ENCODE measurements at places on chromosomes 6 and 20.

GRCh38 chr6:11514672-11515071 is 22.9 kb upstream of the TMEM170B start:
- DNase-seq: no peak

DNA sequence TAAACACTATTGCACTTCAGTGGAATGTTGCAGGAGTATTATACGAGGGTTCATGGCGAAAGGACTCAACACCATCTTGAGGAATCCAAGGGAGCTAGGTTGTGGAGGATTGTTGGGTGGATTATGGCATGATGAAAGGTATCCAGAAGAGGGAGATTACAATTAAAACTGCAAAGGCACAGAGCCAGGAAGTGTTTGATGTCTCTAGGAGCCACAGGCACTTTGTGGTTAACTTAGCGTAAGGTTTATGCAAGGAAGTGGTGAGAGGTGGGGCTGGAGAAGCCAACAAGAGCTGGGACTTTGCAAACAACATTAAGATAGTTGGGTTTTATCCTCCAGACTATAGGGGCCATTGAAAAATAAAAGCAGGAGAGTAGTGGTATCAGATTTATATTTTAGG is 86.6 kb upstream of the TPD52L1 start:
- no peak for DNase-seq

- DNase-seq: no peak
Observed at GRCh38 chr20:53949319-53949839, 121.0 kb downstream of the BCAS1 start.

DNA sequence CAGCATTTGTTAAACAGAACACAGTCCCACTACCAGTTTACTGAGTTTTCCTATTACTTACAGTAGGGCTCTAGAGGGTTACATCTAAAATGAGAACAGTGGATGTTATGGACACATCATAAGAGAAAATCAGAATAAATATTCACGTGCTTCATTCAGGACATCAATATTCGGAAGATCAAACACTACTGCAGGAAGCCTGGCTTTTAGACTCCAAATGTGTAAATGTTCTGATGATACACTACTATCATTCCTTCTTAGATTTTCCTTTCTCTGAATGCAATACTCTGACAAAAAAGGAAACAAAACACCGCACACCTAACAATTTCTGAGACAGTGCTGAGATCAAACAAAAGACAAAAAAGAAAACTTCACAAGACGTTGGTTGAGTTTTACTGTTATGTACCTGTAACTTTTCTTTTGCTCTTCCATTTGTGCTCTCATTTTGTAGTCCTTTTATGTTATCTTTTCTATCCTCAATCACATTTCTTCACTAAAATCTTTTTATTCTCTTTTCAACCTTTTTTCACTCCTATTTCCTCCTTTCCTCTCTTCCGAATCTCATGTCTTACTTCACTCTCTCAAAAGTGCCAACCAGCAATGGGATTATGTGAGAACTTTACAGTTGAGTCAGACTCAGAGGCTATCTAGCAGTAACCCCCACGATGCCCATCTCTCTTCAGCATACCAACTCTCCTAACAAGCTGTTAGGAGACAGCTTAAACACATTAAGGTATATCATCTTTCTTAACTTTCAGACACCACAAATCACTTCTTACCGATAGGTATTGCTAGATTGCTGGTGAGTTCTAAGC is 1.7 kb downstream of the FAM184A start:
- DNase-seq: no peak

- peak; percentile 64 for DNase-seq
Observed at GRCh38 chr6:119350202-119350951, 816 bp upstream of the MAN1A1 start.

GRCh38 chr20:50163570-50164317 is 10.2 kb upstream of the PEDS1 start:
- DNase-seq: no peak

DNA sequence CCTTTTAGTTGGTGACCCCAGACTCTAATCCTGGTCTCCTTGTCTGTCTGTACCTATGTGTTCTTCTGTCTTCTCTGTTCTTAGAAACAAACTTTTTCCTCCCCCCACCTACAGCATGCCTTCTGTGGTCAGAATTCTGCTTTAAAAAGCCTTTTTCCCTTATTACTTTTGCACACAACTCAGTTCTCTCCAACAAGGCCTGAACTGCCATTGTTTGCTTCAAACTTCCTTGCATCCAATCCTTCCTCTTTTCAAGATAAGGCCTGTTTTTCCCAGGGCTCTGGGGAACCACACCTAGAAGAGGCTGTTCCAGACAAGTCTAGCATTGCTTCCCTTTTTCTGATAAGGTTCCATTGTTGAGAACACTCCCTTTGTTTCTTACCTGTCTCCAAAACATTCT is 22.2 kb upstream of the NCOA3 start:
- DNase-seq: no peak

GRCh38 chr6:43883847-43884651 is 114.0 kb downstream of the VEGFA start:
- no peak for DNase-seq

DNA sequence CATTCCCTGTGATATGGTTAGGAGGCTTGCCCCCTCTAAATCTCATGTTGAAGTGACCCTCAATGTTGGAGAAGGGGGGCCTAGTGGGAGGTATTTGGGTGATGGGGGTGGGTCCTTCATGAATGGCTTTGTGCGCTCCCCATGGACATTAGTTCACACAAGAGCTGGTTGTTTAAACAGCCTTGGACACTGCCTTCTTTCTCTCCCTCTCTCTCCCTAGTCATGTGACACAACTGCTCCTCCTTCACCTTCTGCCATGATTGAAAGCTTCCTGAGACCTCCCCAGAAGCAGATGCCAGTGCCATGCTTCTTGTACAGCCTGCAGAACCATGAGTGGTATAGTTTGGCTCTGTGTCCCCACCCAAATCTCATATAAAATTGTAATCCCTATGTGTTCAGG is 117.2 kb upstream of the SLC22A16 start:
- DNase-seq: no peak

- DNase-seq: no peak
Observed at GRCh38 chr6:152129691-152130151, 322.2 kb downstream of the ESR1 start.

GRCh38 chr6:169174516-169175359 is 78.9 kb downstream of the THBS2 start:
- no peak for DNase-seq

All from adrenal gland (tissue), 19 donors.